ENCODE measurements at places on chromosomes 6 and 20.
A peak's percentile ranks its signal among the peaks of the same experiment; 100 is the strongest.

DNA sequence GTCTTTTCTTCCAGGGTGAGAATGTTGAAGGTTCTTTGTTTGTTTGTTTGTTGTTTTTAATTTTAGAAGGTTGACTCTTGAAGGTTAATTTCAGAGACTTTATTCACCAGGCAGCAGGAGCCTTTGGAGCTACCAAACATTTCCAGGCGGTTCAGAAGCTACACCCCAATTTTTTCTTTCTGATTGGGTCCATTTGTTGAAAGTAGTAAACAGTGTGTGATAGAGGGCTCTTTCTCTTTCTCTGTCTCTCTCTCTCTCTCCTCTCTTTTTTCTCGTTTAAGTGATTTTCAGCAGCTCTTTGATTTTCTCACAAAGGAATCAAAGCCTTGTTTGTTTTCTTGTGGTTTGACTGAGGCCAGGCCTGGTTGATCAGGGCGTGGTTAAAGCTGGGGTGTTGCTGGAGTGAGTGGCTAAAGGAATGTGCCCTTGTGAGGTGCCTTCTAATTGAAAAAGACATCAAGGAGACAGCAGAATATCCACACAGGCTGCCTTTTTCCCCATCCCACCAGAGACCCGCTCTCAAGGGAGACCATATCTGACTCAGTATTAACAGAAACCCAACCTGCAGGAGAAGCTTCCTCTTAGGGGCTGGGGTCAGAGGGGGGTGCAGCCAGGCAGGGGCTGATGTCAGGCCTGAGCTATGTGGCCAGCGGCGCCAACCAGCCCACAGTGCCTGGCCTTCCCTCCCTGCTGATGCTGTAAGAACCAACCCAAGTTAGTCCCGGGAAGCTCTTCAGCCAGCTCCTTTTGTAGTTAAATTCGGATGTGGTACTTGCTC lies 40.4 kb upstream of the NAA20 start:
- peak; percentile 91 for DNase-seq

- DNase-seq, result peak; percentile 58
These were observed 530 bp downstream of the TDP2 start for GRCh38 chr6:24666097-24666640.

DNA sequence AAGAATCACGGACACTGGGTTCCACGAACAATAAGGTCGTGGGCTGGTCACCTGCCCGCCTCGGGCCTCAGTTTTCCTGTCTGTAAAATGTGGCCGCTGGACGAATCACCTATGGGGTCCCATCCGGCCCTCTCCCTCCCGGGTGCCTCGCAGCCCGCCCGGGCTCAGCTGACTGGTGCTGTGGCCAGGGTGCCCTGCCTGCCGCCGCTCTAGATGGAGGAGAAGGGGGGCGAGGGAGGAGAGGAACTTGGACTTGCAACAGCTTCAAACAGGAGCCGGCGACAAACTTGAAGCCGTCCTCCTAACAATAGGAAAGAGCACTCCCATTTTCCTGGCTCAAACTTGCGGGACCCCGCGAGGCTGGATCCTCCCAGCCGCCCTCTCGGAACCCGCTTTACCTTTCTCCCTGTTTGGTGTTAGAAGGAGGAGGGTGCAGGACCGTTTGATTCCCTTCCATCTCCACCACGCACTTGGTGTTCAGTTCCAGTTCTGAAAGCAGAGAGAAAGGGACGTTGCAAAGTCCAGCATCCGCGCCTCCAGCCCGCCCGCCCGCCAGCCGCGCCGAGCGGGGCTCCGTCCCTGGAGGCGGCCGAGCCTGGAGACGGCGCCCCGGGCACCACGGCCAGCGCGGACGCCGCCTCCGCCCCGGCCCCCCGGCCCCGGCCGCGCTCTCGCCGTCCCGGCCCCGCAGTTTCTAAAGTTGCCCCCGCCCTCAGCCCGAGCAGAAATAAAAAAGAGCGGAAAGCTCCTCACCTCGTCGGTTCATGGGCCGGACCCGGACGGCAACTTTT lies 584 bp downstream of the KIF13A start:
- peak; percentile 53 for DNase-seq

- DNase-seq, result no peak
These were observed 808 bp downstream of the ILRUN start for GRCh38 chr6:34695729-34696188.

- no peak for DNase-seq
These were observed 38.3 kb upstream of the SAMHD1 start for GRCh38 chr20:36989797-36990196.

GRCh38 chr6:35797837-35798526 lies 859 bp upstream of the CLPS start:
- no peak for DNase-seq

DNA sequence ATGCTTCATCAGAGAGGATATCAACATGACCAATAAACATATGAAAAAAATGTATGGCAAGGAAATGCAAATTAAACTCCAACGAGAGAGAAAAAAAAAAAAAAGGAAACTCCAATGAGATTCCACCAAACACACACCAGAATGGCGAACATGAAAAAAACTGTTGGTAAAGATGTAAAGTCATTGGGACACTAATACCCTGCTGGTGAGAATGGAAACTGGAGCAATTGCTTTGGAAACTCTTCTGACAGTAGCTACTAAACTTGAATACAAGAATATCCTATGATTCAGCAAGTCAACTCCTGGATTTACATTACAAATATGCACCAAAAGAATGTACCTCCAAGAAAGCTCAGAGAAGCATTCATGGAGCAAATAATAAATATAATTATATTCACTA lies 260.7 kb upstream of the ECI2 start:
- no peak for DNase-seq

- no peak for DNase-seq
These were observed 753.4 kb downstream of the QKI start for GRCh38 chr6:164167873-164168405.

DNA sequence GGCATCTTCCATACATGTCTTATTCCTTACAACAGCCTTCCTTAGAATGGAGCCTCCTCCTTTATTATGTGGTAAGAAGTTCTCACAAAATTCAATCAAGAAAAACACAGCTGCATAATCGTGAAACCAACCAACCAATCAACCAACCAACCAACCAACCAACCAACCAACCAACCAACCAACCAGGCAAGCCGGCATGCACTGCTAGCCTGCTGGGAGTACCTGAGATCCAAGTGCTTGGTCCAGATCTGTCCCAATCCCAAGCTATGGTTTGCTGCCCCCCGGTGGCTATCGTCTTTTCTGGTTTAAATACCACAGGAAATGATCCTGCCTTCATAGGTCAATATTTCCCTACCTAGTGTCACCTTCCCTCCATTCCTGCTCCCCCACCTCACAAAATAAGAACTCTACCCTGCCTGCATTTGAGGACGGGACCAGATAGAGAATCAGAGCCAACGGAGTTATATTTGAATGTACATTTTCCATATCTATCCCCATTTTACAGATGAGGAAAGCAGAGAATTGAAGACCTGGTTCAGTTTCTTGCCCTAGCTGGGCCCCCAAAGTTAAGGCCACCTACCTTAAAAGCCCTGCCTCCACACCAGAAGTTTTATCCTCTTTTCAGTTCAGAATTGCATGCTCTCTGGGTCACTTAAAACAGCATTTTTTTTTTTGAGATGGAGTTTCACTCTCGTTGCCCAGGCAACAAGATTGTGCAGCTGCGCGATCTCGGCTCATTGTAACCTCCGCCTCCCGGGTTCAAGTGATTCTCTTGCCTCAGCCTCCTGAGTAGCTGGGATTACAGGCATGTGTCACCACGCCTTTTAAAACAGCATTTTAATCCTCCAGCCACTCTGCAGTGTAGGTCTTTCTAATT lies 27.1 kb downstream of the RAB44 start:
- DNase-seq, result peak; percentile 65

DNA sequence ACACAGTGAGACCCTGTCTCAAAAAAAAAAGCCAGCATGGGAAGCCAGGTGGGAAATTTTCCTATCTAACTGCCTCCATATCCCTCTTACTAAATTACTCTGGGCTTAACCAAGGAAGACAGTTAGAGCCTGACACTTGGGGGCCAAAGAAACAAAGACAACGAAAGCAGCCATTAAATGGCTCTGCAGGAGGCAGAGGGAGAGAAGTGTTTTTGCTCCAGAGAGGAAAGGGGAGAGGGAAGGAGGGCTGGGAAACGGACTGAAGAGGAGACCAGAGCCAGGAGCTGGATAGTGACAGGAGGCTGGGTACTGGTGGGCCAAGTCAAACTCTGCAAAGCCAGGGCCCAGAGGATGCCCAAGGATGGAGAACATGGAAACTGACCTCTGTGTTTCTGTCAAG lies 10.7 kb upstream of the TGIF2 start:
- DNase-seq, result no peak

DNA sequence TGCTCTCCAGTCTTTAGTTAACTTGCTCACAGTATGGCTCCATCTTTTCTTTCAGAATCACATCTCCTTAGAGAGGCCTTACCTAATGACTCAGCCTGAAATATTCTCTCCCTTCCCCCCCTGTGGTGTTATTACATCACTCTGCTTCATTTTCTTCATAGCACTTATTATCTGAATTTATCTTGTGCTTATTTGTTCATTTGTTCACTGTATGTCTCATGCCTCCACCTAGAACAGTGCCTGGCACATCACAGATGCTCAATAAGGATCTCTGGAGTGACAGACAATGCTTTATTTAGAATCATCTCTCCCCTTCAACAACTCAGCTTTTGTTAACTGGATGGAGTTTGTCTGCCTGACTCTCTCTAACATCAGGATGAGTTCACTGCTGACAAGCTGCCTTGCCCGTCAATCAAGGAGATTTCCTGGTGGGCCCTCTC lies 96.6 kb upstream of the MAN1A1 start:
- DNase-seq, result peak; percentile 70

GRCh38 chr6:170291271-170292110 lies 613 bp upstream of the DLL1 start:
- no peak for DNase-seq

- DNase-seq, result no peak
These were observed 1333.5 kb downstream of the KHDRBS2 start for GRCh38 chr6:60952500-60952899.

GRCh38 chr6:26349964-26350857 lies 14.8 kb upstream of the BTN3A2 start:
- DNase-seq, result no peak

- DNase-seq, result peak; percentile 66
These were observed 306.4 kb downstream of the COL12A1 start for GRCh38 chr6:74899416-74899815.

GRCh38 chr20:64031822-64032314 lies 4.1 kb upstream of the C20orf204 start:
- DNase-seq, result no peak

DNA sequence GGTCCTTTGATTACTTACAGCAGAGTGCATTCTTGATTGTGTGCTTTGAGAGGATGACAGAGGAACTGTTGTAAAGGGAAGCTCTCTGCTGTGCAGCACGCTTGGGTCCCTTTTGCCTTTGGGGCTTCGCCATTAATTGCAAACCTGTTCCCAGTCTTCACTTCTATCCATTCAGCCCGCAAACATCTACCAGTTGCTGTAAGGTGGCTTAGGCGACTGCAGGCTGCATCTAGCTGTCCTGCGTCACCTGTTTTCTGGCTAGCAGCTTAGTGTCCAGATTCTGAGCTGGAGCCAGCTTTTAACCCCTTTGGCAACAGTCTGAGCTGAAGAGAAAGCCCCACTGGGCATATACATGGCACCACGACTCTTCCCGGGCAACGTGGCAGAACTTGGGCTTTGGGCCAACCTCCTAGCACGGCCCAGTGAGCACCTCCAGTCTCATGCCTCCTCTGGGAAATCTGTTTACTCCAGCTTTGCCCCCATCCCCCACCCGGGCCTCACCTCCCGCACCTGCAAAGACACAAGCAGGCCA lies 2.5 kb upstream of the FASTKD5 start:
- DNase-seq, result no peak

DNA sequence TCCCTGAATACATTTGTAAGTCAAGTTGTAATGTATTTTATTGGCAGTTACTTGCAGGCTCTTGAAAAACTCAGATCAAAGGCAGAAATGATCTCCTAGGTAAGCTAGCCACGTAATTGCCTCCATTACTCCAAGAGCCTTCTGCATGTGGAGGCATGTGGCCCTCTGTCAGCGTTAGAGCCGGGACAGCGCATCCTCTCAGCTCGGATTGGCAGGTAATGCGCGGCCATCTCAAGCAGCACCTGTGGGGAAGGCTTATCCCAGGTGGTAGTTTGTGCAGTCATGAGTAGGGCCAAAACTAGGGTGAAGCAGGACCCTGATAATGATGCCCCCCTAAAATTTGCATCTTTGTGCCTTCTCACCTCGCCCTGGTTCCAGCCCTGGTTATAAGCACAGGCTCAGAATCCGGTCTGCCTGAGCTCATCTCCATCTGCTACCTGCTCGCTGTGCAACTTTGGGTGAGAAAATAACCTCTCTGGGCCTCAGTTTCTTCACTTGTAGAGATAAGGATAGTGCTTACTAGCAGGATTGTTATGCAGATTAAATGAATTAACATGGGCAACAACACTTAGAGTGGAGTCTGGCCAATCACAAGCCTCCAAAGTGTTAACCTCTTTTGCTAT lies 157.5 kb upstream of the PMEPA1 start:
- no peak for DNase-seq

DNA sequence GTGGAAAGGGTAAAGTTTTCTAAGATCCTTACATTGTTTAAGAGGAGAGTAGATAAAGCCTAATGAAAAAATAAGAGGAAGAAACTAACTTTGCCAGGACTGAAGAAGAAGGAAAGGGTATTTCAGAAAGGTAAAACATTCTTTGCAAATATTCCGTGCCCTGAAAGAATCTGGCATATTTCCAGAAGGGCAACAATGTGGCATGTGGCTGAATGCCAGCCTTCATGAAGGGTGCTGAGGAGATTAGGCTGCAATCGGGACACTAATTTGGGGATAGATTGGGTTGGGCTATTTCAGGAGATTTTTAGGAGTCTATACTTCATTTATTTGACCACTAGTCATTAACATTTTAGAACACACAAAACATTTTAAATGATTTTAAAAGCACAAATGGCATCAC lies 16.2 kb upstream of the UFL1 start:
- no peak for DNase-seq

DNA sequence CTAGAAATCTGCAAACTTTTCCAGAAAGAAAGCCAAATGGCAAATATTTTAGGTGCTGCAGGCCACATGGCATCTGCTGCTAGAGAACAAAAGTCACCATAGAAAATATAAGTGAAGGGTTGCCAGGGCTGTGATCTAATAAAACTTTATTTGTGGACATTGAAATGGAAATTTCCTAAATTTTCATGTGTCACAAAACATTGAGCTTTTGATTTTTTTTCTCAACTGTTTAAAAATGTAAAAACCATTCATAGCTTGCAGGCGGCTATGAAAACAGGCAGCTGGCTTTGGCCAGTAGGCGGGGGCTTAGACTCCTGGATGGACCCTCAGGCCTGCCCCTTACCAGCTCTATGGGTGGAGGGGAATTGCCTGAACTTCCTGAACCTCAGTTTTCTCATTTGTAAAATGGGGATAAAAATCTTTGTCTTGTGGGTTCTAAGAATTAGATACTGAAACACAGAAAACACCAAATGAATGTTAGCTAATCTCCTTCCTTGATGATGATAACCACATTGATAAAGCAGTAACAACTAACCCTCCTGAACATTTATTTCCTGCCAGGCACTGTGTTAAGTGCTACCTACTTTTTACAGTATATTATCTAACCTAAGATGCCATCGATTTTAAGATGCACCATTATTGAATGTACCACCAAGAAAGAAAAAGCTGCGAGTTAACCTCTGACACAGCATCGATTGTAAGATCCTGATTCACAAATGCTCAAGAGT lies 85.5 kb downstream of the SLC22A23 start:
- DNase-seq, result no peak

- no peak for DNase-seq
These were observed 12.9 kb downstream of the ZNF335 start for GRCh38 chr20:45959126-45959525.
